ENCODE measurements at places on chromosomes 11 and 22. TPM values are rescaled to one million over a fixed set of nuclear protein-coding genes. Genes with fewer than 3 reads are reported as not detected.

GRCh38 chr22:31629741-31630184, 32.3 kb downstream of the PISD start:
- peak overlapping the region; percentile 47 for H3K27ac ChIP-seq
- no peaks in the 10 kb centered on the region for H3K36me3 ChIP-seq

DNA sequence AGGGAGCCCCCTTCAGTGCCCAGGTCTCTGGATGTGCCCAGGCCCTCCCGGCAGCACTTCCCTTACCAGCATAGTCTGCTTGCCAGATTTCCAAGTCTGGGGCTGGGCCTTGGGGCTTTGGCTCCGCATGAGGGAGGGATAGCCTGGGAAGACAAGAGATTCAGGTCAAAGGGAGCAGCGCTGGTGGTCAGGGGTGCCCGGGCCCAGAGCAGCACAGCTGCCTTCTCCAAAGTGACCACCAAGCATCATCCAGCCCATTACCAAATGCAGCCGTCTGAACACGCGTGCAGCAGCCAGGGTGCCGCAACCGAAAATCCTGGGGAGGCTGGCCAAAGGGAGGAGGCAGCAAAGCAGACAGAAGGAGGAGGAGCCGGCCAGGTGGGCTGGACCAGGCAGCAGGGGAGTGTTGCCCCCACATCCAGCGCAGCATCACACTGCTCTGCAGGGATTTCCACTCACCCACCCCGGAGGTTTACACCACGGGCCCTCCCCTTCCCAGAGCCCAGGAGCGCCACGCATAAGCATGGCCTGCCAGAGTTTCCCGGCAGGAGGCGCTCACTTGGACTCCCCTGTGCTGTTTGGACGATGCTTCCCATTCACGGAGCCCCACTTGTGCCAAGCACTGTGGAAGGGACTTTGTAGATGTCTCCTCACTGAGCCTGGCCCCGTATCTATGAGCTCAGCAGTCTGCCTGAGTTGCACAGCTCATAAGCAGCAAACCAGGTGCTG, 22.5 kb downstream of the TRIM29 start:
- H3K36me3 ChIP-seq, result no peaks in the 10 kb centered on the region
- no peak for DNase-seq
- H3K27me3 ChIP-seq, result no peaks in the 10 kb centered on the region

GRCh38 chr11:70914496-70914895, 337.9 kb downstream of the SHANK2 start:
- no peaks in the 10 kb centered on the region for H3K27me3 ChIP-seq
- no peak overlapping the region for H3K27ac ChIP-seq
- DNase-seq, result no peak
- no peak overlapping the region for H3K4me3 ChIP-seq
- no peaks in the 10 kb centered on the region for H3K36me3 ChIP-seq
- no peaks in the 10 kb centered on the region for H3K4me1 ChIP-seq

GRCh38 chr22:35411102-35411501, 11.2 kb downstream of the MCM5 start:
- no peak overlapping the region for H3K4me3 ChIP-seq
- no peaks in the 10 kb centered on the region for H3K4me1 ChIP-seq
- DNase-seq, result no peak
- no peak overlapping the region for H3K27ac ChIP-seq
- H3K27me3 ChIP-seq, result no peaks in the 10 kb centered on the region

DNA sequence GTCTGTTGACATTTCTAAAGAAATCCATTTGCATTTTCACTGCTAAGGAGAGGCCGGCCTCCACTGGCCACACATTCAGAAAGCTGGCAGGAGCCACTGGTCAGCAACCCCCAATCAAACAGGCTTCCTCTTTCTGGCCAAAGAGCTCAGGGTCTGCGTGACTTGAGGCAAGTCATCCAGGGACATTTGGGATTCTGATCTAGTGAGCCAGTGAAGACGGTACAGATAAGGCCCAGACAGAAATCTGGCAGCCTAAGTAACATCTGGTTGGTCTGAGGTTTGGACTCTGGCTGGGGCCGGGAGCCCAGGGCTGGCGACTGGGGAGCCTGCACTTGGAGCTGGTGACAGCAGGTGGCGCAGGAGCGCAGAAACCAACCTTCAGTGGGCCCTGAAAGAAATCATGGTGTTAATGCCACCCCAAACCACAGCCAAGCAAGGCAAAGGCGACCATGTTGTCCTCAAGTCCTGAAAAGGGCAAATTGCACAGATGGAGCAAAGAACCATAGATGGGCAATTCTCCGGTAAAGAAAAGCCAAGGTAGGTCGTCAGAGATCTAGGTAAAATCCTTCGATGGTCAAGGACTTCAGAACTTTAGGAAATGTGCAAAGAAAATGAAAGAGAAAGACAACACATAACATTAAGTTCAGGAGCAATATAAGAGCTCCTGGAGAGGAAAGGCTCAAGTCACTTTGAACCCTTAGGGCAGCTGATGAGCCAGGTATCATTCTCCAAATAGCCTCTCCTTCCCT, 99.4 kb upstream of the BLID start:
- peak overlapping the region; percentile 52 for H3K27ac ChIP-seq
- peaks cover 3% of the 10 kb centered on the region for H3K4me1 ChIP-seq
- peak; percentile 47 for DNase-seq
- H3K36me3 ChIP-seq, result no peaks in the 10 kb centered on the region
- H3K27me3 ChIP-seq, result no peaks in the 10 kb centered on the region

- DNase-seq, result no peak
- no peak overlapping the region for H3K27ac ChIP-seq
- peaks cover 23% of the 10 kb centered on the region for H3K27me3 ChIP-seq
These were observed 14.9 kb downstream of the BRSK2 start for GRCh38 chr11:1404461-1405185.

Gene GLB1L3
- not detected for total RNA-seq

DNA sequence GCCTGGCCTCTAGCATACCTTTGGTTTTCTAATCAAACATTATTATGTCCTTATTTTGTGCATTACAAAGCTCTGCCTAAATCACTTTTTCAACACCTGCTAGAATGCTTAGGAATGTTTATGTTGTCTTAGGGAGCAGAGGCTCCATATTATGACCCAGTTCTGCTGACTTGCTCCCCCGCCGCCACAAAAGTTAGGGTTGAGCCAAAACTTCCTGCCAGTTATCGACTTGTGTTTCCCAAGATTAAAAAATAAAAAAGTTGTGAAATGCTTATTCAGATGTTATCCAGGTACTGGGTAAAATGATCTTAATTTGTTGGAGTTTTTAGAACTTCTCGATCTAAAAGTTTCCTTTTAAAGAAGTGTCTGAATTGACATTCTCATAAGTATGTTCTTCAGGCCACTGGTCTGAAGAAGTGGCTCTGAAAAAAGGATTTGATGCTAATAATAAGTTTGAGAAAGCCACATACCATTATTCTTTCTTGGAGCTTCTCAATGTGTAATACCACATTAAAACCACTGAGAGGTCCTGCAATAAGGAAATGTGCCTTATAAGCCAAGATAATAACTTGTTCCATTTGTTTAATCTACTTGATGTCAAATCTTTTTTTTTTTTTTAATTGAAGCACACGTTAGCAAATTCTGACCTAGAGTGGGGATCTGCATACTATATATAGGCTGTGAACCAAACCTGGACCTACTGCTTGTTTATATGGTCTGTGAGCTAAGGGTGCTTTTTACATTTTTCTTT, 2.2 kb downstream of the RNF185 start:
- no peaks in the 10 kb centered on the region for H3K27me3 ChIP-seq
- H3K4me1 ChIP-seq, result peaks cover 22% of the 10 kb centered on the region
- H3K4me3 ChIP-seq, result no peak overlapping the region
- H3K36me3 ChIP-seq, result peaks cover 36% of the 10 kb centered on the region
